Stimulated activated CD8-positive, alpha-beta memory T cell treated with anti-CD3 and anti-CD28 coated beads, Interleukin-4, amount 100 ng/mL, for 1 hour (primary cell): ENCODE measurements at places on chromosomes 5 and 9.

DNA sequence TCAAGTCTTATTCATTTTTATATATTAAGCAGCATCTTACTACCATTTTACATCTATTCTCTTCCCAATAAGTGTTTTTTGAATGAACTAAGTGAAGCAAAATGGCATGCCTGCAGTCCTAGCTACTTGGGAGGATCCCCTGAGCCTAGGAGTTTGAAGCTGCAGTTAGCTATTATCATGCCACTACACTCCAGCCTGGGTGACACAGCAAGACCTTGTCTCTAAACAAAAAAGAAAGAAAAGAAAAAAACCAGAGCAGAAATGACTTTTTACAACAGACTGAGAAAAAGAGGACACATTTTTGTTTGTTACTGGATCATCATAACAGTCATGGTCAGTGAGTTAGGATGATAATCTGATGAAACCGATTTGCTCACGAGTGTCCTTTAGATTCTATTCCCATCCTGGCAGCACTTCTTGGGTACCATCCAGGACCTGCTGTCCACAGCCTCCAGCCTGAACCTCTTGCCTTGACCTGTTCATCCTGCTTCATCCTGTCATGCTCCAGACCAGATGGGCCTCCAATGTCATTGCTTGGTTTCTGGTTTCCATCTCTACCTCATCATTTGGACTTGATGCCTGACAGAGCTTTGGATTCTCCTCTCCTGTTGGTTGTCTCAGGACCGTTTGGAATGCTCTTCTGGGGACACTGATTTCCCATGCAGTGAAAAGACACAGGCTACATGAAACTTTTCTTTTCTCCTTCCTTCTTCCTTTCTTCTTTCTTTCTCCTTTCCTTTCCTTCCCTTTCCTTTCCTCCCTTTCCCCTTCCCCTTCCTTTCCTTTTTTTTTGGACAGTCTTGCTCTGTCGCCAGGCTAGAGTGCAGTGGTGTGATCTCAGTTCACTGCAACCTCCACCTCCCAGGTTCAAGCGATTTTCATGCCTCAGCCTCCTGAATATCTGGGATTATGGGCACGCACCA is 50.1 kb upstream of the GLRX start:
- no peak for DNase-seq

DNA sequence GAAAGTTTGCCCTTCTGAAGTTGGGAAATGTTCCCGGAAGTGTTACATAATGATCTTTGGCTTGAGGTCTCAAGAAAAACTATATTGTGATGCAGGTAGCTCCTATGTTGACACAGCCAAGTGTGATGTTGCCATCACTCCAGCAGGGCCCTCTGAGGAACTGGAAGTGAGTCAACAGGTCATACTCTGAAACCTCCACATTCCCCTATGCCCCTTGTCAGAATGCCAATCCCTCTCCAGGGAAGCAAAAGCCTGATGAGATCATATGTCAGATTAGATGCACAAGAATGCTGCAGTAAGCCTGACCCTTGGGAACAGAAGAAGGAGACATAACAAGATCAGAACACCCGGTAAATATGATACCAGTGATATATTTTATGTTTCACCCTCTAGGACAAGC is 66.8 kb upstream of the ITGA2 start:
- DNase-seq, result no peak

GRCh38 chr9:4490705-4491625 is 697 bp downstream of the SLC1A1 start:
- DNase-seq, result no peak

- no peak for DNase-seq
Observed at GRCh38 chr9:129241725-129242124, 63.7 kb upstream of the IER5L start.

- DNase-seq, result no peak
Observed at GRCh38 chr9:4262735-4263141, 37.1 kb downstream of the GLIS3 start.

- no peak for DNase-seq
Observed at GRCh38 chr9:77848897-77849296, 182.7 kb downstream of the GNAQ start.

DNA sequence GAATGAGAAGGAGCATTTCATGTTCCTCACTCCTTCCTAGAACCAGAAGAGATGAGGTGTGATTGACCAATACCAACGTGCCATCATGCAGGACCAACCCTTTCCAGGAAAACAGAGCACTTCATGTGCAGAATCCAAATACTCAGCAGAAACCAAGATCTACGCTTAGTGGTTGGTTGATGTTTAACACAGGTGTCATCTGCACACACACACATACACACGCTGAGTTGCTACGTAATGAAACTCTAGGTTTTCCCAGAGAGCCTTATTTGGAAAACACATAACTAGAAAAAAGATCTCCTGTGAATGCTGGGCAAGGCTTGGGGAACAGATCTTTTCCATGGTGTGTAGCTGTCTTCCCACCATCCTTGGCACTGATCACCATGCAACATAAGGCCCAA is 21.1 kb upstream of the ZNF622 start:
- DNase-seq, result no peak

GRCh38 chr5:135509995-135510394 is 25.8 kb downstream of the NEUROG1 start:
- no peak for DNase-seq

DNA sequence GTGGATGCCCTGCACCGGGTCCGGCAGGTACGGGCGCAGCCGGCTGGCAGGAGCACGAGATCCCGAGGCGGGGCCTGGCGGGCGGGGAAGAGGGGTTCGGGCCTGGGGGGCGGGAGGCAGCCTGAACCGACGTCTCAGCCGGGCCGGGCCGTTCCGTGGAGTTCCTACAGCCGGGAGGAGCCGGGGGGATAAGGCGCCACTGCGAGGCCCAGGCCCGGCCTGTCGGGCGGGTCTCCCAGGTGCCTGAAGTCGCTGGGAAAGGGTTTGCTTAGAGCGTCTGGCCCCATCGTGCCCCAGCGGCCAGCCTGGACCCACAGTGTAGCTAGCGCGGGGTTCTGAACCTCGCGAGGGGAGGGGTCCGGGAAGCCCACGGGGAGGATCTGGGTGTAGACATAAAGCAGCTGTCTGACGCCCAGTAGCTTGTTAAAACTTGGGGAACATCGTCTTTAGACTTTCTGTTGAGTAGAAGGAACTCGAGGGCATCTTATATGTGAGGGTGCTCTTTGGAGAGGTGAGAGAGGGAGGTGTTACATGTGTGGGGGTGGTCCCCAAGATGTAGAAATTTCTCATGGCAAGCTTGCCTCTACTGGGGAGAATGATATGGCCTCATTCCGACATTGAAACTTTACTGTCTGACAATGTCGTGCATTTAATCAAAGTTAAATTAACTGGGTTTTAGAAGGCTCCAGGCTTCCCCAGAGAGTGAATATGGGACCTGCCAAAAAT is 524 bp downstream of the FUBP3 start:
- peak; percentile 2 for DNase-seq

GRCh38 chr9:77764894-77765780 is 117.0 kb upstream of the GNA14 start:
- no peak for DNase-seq
